ENCODE measurements at places on chromosomes 6 and 20.

DNA sequence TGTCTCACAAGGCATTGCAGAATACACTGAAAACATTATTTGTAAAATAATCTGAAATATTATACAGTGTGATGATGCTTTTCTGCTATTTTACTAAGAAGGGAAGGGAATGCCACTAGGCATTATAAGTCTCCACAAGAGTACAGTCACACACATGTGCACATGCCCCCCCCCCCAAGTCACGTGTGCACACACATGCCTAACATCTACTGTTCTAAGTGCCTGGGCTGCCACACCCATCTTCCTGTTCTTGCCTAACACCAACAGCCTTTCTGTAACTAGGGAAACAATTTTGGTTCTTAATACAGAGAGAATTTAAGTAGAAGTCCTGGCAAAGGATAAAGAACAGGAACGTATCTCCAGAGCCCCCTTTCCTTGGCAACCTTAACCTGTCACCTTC, 58.2 kb upstream of the BCLAF1 start:
- no peak for DNase-seq
- no peak overlapping the region for H3K27ac ChIP-seq

DNA sequence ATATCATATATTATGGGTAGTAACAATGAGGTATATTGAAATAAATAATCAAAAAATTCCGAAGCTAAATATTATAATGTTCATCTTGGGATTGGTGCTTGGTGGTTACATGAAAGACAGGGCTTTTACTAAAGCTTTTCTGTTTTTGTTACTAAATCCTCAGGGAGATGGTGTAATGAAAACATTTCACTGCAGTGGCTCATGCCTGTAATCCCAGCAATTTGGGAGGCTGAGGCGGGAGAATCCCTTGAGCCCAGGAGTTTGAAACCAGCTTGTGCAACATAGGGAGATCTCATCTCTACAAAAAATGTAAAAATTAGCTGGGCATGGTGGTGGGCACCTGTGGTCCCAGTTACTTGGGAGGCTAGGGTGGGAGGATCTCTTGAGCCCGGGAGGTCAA, 42.9 kb downstream of the AFG1L start:
- no peak overlapping the region for H3K27ac ChIP-seq
- H3K27me3 ChIP-seq = no peaks in the 10 kb centered on the region
- no peaks in the 10 kb centered on the region for H3K36me3 ChIP-seq

DNA sequence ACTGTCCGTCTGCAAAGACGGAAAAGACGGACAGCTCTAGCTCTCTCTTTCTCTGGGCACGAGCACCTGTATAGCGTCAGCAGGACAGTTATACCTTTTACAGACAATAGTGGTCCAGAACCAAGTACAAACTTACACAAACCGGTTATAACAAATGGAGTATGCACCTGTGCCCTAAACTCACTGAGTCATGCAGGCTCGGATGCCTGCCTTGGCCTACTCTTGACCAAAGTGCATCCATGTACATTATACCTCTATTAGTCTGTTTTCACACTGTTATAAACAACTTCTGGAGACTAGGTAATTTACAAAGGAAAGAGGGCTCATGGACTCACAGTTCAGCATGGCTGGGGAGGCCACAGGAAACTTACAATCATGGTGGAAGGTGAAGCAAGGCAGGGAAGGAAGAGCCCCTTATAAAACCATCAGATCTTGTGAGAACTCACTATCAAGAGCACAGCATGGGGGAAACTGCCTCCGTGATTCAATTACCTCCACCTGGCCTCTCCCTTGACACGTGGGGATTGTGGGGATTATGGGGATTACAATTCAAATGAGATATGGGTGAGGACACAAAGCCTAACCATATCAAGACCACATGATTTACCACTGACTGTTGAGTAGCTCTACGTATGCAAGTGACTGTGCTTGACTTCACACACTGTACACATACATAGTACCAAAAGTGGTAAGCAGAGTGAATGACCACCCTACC, 23.1 kb downstream of the MAN1A1 start:
- peaks cover 31% of the 10 kb centered on the region for H3K4me1 ChIP-seq
- no peak overlapping the region for H3K27ac ChIP-seq
- H3K27me3 ChIP-seq = no peaks in the 10 kb centered on the region
- no peak overlapping the region for H3K4me3 ChIP-seq

GRCh38 chr6:35319346-35320030, 21.9 kb downstream of the DEF6 start:
- no peaks in the 10 kb centered on the region for H3K27me3 ChIP-seq
- no peak overlapping the region for H3K4me3 ChIP-seq
- H3K4me1 ChIP-seq = peaks cover 25% of the 10 kb centered on the region
- H3K36me3 ChIP-seq = peaks cover 85% of the 10 kb centered on the region

- H3K4me1 ChIP-seq = peaks cover 3% of the 10 kb centered on the region
- no peak overlapping the region for H3K4me3 ChIP-seq
- no peak overlapping the region for H3K27ac ChIP-seq
- no peaks in the 10 kb centered on the region for H3K36me3 ChIP-seq
- no peak for DNase-seq
Observed at GRCh38 chr20:46587986-46588385, 37.5 kb upstream of the OCSTAMP start.

DNA sequence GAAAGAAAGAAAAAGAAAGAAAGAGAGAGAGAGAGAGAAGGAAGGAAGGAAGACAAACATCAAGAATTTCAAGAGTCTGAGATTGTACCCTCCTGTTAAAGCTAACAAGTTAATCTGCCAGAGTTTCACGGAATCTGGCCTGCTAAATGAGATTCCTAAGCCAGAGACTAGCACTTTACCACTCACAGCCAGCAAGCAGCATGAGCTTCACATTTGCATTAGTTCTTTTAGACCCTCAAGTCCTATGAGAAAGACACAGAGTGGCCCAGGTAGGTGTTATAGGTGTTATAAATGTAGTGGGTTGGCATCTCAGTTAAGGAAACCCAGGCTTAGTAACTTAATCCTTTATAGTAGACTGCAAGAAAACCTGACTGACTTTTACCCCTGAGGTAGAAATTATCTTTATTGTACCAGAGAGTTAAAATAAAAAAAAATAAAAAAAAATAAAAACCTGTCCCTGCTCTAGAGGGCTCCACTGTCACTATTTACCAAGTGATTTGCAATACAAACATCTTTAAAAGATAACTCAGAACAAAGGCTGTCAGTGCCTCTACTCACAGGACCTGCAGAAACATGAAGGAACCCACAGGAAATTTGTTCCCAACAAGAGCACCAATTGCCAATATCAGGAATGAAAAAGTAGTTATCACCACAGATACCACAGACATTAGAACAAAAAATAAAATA, 9.7 kb upstream of the IBTK start:
- no peak overlapping the region for H3K27ac ChIP-seq
- no peaks in the 10 kb centered on the region for H3K4me1 ChIP-seq
- H3K36me3 ChIP-seq = no peaks in the 10 kb centered on the region

- H3K4me3 ChIP-seq = no peak overlapping the region
- no peaks in the 10 kb centered on the region for H3K36me3 ChIP-seq
- no peak for DNase-seq
- H3K4me1 ChIP-seq = no peaks in the 10 kb centered on the region
- H3K27me3 ChIP-seq = peaks cover 64% of the 10 kb centered on the region
Observed at GRCh38 chr6:3220366-3220765, 7.1 kb downstream of the TUBB2B start.

All from activated T-cell treated with anti-CD3 and anti-CD28 coated beads, Interleukin-2, amount 50 U/mL, for 24 hours (primary cell).